ENCODE measurements at places on chromosomes 13 and 19. TPM values are rescaled to one million over a fixed set of nuclear protein-coding genes. Genes with fewer than 3 reads are reported as not detected.

The LINGO3 gene
- not detected for total RNA-seq

The SPACA4 gene
- not detected for total RNA-seq

The FFAR1 gene
- not detected for total RNA-seq

The ZNF320 gene
- 18.3 TPM for total RNA-seq

The MISP3 gene
- 1.7 TPM for total RNA-seq

The PRX gene
- 7.3 TPM for total RNA-seq

The WDR88 gene
- total RNA-seq = not detected

The GNA15 gene
- 14.0 TPM for total RNA-seq

The BEST2 gene
- not detected for total RNA-seq

The CGB8 gene
- total RNA-seq = not detected

The ALOX5AP gene
- total RNA-seq = 27.5 TPM

The C13orf42 gene
- total RNA-seq = not detected

The CEACAM3 gene
- not detected for total RNA-seq

The PEAK3 gene
- 3.0 TPM for total RNA-seq

The TRPC4 gene
- total RNA-seq = 7.1 TPM

The PTH2 gene
- total RNA-seq = not detected

The ATP1A3 gene
- not detected for total RNA-seq

The MEIS3 gene
- total RNA-seq = 6.4 TPM

The FAM98C gene
- total RNA-seq = 34.0 TPM

The MAB21L1 gene
- 0.63 TPM for total RNA-seq

The IZUMO4 gene
- total RNA-seq = 6.1 TPM

The MED29 gene
- total RNA-seq = 29.3 TPM

The ZNF829 gene
- 1.2 TPM for total RNA-seq

The ATCAY gene
- total RNA-seq = not detected

The PSG7 gene
- not detected for total RNA-seq

The OR7D4 gene
- total RNA-seq = not detected

The DACT3 gene
- 118 TPM for total RNA-seq

The ZNF420 gene
- total RNA-seq = 17.5 TPM

The ZNF99 gene
- not detected for total RNA-seq

The OVOL3 gene
- not detected for total RNA-seq

The SLC10A2 gene
- not detected for total RNA-seq

The LILRA5 gene
- total RNA-seq = 9.6 TPM

The CYP2A6 gene
- total RNA-seq = not detected

The PDS5B gene
- total RNA-seq = 47.1 TPM

The KIR2DL4 gene
- 0.54 TPM for total RNA-seq

The TINCR gene
- 0.56 TPM for total RNA-seq

The NTF4 gene
- total RNA-seq = not detected

The TEX29 gene
- not detected for total RNA-seq

The OR7A5 gene
- total RNA-seq = not detected

The LGALS14 gene
- total RNA-seq = not detected

The SIGLEC12 gene
- 2.2 TPM for total RNA-seq

The ZFP82 gene
- 4.2 TPM for total RNA-seq
